ENCODE measurements at places on chromosomes 7 and 10.

GRCh38 chr10:48779077-48779476, 94.4 kb downstream of the WDFY4 start:
- DNase-seq: no peak

- no peak for DNase-seq
Observed at GRCh38 chr7:39528849-39529248, 37.4 kb upstream of the YAE1 start.

DNA sequence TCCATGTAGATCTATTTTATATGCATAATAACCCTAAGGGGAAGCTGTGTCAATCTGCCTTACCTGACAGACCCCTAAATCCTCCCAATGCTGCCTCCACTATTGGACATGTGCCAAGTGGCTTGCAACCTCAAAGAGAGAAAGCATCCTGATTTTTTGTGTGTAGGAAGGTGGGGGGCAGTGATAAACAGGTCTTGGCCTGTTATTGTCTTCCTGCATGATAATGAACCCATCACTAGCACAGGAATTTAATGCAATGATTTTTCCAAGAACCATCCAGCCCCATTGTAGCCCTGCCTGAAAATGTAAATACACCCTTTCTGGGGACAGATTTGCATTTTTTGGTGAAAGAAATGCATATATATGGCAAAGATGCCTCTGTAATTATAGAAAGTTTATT, 850.2 kb downstream of the LRMDA start:
- no peak for DNase-seq

GRCh38 chr7:11557627-11558026, 274.4 kb downstream of the THSD7A start:
- DNase-seq: no peak

DNA sequence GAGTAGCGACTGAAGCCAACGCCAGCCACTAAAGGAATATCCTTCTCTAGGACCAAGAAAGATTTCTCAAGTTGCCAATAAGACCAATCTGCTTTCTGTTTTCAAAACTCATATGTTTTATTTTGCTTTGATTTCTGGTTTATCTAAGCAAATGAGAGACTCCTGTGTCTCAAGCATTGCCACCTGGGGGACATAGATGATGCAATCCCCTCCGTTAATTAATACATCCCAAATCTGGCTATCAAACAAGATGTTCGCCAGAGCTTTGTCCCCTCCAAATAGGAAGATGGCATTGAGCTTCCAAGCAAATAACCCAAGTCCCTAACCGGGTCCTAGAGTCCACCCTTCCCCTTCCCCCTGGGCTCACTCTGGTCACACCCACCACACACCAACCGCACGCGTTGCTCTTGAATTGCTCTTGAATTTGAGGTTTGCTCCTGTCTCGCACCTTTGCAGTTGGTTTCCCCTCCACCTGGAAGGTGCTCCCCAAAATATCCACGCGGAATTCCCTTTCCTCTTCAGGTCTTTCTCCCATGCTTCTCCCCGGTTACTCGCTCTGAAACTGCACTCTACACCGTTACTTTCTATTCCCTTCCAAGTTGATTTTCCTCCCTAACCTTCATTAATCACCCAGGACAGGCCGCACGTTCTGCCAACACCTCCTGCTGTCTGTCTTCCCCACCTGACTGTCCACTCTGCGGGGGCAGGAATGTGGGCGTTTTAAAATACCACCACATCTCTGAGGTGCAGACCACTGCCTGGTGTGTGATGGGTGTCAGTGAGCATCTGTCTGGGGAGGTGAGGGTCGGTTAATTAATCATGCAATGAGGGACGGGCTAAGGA, 64.1 kb upstream of the RNF32 start:
- DNase-seq: no peak

GRCh38 chr7:110399421-110399820, 691.5 kb upstream of the LRRN3 start:
- no peak for DNase-seq

GRCh38 chr7:25180946-25181345, 47.3 kb downstream of the NPVF start:
- DNase-seq: no peak

DNA sequence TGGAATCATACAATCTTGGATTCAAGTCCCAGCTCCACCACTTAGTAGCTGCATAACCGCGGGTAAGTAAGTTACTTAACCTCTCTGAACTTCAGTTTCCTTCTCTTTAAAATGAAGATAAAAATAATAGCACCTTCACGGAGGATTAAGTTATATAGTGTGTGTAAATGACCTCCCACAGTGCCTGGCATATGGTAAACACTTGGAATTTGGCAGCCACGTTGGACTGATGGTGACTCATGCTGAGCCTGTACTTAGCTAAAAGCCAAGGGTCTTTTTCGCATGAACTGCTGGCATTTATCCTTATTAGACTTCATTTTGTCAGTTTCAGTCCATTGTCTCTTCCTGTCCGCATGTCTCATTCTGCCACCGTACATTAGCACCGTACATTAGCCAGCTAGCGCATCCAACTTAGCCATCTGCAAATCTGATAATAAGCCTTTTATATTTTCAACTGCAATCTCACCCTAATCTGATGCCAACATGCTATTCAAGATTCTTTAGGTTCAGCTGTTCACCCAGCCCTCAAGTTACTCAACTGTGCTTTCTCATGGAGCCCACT, 11.2 kb downstream of the SLC13A4 start:
- DNase-seq: no peak

DNA sequence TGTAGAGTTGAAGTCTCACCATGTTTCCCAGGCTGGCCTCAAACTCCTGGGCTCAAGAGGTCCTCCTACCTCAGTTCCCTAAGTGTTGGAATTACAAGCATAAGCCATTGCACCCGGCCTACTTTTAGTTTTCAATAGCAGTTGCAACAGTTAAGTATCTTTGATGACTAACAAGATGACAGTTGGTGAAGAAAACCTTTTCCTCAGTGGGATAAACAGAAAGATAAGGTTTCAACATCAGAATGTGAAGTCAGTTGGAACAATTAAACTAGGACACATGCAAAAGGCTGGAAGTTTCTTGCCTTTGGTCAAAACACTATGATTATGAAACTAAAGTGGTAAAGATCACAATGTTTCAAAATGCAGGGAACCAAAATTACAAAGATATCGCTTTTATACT, 169.2 kb downstream of the ZNF438 start:
- DNase-seq: no peak

DNA sequence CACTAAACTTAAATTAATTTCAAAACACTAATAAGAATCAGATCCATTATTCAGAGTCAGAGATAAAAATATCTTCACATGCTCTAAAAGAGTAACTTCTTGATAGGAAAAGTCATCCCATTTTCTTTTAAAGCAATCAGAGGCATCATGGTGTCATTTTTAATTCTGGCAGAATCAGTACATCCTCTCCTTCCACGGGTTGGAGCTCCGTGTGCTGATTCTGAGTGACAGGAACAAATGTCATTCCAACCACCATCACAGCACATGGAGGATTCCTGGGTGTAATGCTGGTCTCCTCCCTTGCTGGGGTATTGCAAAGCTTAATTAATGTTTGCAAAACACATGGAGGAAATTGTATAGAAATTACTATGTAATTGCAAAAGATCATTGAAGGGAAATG, 114.5 kb upstream of the IMMP2L start:
- no peak for DNase-seq

DNA sequence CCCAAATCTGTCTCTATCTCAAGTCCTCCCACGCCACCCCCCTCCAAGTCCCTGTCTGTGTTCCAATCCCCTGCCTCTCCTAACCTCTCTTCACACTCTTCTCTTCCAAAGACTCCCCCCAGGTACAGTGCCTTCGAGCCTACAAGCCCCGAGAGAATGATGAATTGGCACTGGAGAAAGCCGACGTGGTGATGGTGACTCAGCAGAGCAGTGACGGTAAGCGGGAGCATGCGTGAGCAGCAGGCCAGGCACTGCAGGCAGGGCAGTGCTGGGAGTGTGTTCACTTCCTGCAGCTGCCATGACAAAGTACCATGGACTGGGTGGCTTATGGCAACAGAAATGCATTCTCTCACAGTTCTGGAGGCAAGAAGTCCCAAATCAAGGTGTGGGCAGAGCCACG, 23.4 kb downstream of the ARHGEF5 start:
- no peak for DNase-seq

DNA sequence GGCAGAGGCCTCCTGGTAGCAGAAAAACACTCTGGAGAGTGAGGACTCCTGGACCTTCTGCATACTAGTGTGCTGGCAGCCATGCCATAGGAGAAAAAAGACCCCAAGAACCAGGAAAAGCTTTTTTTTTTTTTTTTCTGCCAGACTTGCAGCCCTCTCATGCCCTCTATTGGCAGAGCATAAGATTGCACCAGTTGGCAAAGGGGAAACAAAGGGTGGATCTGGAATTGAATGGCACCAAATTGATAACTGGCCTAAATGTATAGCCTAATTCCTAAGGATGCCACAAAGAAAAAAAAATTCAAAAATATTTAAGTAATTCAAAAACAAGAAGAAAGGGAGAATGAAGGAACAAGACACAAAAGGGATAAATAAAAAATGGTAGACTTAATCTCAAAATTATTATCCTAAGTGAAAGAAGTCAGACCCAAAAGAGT, 112.5 kb upstream of the GHITM start:
- DNase-seq: no peak

GRCh38 chr10:24894309-24894708, 58.1 kb downstream of the PRTFDC1 start:
- DNase-seq: no peak

DNA sequence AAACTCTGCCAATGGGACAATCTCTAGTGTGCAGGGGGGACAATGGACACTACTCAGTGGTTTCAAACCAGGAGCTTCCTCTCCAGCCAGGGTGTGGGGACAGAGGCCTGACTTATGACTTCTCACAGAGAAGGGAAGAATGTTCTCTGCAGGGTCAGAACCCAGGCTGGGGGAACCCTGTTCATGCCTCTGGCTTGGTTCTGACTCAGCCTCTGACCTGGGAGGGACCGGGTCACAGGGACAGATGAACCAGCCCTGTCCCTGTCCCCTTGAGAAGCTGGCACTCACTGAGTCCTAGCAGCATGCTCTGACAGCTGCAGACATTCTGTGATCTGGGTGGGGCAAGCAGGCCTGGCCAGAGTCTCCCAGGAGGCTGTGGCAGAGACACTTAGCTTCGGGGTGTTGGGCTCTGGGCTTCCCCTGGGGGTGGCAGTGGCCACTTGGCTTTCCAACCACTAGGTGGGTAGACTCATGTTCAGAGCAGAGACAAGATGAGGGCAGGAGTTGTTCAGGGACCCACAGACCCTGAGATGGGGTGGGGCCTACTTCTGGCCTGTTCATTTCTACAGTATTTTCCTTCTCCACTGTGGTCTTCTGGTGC, 13.6 kb downstream of the TSPAN15 start:
- no peak for DNase-seq

GRCh38 chr10:29517352-29517923, 117.3 kb downstream of the SVIL start:
- no peak for DNase-seq

GRCh38 chr10:102962267-102962666, 44.2 kb downstream of the CNNM2 start:
- DNase-seq: no peak

DNA sequence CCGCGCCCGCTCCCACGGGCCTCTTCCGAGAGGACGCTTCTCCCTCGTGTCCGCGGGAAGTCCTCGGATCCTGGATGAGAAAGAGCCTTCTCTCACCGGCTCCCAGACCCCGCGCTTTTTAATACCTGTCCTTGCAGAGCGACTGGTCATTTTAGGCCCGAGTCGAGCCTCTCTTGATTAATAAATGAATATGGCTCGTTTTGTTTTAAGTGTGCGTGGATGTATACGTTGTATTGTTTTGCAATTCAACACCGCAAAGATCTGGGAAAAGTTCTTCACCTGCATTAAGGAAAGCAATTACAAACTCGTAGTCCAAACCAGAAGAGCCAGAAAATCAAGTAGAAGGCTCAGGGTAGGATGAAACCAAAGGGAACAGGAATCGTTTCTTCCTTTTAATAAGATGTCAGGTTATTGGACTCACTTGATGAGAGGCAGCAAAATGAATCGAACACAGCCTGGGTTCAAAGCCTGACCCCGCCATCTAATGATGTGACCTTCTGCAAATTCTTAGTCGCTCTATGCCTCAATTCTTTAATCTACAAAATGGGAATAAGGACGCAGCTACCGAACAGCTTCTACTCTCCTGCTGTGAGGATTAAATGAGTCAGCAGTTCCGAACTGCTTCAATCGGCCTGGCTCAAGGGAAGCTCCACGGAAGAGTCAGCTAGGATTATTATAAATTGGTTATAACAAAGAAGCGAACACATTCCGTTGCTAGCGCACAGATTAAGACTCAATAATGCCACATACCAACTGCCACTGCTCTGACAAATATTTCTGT, 277.8 kb upstream of the NEBL start:
- DNase-seq: no peak

DNA sequence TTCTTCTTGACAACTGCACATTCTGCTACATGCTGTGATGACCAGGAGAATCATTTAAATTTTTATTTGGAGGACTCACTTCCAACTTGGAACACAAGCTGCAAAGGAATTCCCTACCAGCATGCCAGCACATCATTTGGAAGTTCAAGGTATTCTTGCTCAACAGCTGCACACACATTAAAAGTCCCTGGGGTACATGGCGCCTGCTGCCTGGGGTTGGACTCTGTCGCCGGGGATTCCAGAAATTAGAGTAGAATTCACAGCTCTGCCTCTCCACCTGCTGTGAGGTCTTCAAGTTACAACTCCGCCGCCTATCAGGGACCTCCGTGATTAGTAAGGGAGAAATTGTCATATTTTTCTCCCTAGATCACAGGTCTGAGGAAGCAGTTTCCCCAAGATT, 1.1 kb downstream of the ZNF32 start:
- no peak for DNase-seq

- no peak for DNase-seq
Observed at GRCh38 chr10:123997486-123998196, 95.8 kb downstream of the CHST15 start.

DNA sequence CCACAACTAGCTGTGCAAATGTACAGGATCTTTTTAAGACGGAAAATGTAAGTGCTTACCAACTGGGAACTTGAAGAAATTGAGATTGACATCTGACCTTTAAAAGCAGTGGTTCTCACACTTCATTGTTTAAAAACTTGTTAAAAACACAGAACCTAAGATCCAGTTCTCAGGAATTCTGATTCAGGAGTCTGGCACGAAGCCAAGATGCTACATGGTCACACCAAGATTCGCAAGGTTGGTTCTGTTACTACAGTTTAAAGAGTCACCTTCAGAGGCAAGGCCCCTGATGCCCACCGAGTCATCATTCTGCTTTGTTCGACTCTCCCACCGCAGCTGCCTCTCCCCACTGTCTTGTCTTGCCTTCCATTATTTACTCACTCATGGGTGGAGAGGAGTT, 113.3 kb downstream of the GLI3 start:
- no peak for DNase-seq

DNA sequence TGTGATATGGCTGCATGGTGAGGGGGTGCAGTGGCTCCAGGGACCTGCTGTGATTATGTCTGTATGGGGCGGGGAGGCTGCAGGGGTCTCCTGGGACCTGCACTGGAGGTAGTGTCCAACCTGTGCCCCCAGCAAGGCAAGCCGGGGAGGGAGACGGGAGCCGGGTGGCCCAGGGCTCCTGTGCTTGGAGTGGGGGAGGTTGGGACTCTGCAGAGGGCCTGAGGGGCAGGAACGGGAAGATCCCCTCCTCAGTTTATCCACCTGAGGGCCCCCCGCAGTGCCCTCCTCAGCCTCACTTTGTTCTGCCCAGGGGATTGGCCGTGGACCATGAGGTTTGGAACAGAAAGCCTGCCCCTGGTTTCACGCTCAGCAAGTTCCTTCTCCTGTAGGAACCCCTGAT, 22.8 kb upstream of the PWWP2B start:
- DNase-seq: no peak

All from stimulated activated CD8-positive, alpha-beta memory T cell treated with anti-CD3 and anti-CD28 coated beads, Interleukin-15, amount 100 ng/mL, for 1 hour (primary cell).